ENCODE measurements at places on chromosomes 16 and 17.

DNA sequence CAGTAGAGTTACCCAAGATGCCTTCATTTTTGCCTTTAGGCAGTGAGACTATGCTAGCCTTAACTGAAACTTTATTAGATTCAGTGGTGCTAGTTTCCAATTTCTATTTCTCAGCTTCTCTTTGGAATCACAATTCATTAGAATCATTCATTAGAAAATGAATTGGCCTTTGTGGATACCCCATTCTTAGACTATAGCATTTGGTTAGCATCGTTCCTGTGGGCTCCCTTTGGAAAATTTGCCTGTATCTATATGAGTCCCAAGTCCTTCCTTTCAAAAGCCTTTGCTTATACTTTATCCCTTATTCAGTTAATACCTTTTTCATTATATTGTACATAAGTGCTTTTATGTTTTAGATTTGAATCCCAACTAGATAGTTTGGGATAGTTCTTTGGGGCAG lies 187.0 kb upstream of the TBX2 start:
- DNase-seq: no peak

- no peak for DNase-seq
These were observed 1.1 kb downstream of the NDEL1 start for GRCh38 chr17:8436844-8437171.

DNA sequence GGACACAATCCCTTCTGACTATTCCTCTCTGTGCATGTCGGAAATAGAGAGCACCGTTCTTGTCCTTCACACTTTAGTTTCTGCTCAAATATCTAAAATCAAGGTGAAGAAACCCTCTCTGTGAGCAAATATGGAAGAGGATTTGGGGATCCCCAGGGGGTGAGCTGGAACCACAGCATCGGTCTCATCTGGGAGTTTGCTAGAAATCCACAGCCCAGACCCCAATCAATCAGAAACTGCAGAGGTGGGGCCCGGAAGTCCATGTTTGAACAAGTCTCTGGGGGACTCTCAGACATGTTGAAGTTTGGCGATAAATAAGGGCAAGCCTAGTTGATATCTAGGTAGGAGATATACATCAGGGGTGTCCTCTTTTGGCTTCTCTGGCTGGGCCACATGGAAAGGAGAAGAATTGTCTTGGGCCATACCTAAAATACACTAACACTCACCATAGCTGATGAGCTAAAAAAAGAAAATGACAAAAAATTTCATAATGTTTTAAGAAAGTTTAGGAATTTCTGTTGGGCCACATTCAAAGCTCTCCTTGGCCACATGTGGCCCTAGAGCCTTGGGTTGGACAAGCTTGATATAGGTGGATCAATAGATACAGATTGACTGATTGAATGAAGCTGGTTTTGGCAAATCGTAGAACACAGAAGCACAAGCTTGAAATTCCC lies 168.0 kb upstream of the FOXF1 start:
- no peak for DNase-seq

DNA sequence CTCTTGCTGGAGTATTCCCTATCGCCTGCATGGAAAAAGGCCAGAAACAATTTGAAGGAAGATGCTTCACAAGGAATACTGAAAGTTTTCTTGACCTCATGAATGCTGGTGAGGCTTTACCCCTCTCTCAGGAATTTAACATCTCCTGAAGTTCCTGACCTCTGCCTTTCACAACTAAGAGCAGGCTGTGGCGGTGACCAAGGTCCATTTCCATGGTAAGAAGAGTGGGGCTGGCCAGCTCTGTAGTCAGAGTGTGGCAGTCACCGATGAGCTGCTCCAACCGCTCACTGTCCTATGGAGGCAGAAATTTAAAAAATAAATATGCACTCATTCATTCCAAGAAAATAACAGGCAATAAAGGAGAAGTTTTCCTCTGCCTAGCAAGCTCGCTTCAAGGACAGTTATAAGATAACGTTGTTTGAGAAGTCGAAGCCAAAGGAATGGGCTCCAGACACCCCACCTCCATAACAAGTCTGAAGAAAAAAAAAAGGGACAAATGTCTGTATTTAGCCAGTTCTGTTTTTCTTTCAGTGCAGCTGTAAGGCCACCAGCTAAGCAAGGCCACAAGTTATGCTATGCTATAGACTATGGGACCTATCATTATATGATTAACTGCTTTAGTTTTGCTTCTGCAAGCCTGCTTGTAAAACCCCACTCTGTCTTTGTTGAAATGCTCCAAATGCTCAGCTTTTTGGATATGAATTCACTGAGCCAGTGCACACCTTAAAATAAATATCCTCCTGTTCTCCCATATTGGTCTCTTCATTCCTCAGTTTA lies 6.0 kb upstream of the CCL4L2 start:
- no peak for DNase-seq

DNA sequence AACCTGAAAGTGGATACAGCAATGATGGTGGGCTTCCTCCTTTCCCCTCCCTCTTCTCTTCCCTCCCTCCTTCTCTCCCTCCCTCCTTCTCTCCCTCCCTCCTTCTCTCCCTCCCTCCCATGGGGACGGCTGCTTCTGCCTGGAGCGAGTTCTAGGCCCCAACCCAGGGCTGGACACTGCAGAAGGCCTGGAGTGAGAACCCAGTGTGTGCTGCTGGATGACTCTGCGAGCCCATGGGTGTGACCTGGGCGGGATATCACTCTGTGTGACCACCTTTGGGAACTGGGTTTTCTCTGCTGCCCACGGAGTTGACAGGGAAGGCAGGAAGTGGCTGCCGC lies 242.6 kb upstream of the GSE1 start:
- DNase-seq: no peak

DNA sequence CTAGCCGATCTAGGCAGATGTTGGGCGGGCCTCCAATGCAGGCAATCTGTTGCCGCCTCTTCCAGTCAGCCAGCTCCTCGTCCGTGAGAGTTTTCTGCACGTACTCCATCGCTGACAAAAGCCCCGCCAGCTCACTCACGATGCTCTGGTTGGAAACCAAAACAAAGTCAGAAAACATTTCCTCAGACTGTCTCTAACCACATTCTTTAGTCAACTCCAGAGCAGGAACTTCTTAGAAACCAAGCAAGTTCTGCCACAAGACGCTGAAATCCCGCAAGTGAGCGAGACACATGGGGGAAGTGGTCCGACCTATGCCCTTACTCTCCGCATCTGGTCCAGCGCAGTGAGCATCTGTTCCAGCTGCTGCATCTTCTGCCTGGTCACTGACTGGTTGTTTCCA lies 49.1 kb downstream of the STAT5A start:
- no peak for DNase-seq

- no peak for DNase-seq
These were observed 12.9 kb downstream of the VASN start for GRCh38 chr16:4384509-4384942.

DNA sequence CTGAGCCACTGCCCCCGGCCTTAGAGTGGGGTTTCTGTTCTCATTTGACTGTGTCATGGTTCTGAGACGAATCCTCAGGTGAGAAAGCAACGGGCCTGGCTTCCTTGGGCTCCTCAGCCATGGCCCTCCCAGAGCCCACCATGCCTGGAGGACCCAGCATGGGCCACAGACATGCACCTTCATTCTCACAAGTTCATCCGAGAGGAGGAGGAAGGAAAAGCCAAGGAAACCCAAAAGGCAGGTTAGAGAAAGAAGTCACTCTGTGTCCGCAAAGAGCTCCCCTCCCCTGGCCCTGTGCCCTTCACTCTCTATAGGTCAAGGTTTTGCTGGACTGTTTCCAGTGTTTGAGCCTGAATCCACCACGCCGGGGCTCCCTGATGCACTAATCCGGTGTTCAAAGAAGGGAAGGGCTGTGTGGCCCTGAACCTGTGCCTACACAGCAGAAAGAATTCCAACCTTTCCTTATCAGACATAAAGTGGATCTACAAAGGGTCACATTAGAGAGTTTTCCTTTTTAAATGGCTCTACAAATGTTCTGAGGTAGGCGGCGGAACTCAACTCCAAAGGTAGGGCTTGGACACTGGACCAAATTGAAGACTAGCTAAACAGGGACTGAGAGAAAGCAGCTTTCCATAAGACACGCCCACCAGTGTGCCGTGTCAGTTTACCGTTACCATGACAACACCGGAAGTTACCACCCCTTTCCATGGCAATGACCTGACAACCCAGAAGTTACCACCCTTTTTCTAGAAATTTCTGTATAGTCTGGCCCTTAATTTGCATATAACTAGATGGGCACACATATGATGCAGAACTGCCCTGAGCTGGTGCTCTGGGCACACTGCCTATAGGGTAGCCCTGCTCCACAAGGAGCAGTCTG lies 15.9 kb upstream of the PECAM1 start:
- DNase-seq: peak; percentile 47

GRCh38 chr16:50269061-50269705 lies 2.8 kb downstream of the ADCY7 start:
- no peak for DNase-seq

- no peak for DNase-seq
These were observed 381.8 kb upstream of the MAF start for GRCh38 chr16:79982361-79982760.

- peak; percentile 51 for DNase-seq
These were observed at the start of gene PIEZO1 for GRCh38 chr16:88785106-88785924. PIEZO1 (minus strand) TSS chr16:88785220; CDS start chr16:88784964, 256 bp downstream.

GRCh38 chr16:66520406-66521170 lies 29.3 kb downstream of the TK2 start:
- DNase-seq: no peak

- DNase-seq: no peak
These were observed 631 bp downstream of the SP6 start for GRCh38 chr17:47850373-47850691.

GRCh38 chr16:87437911-87438610 lies 45.9 kb downstream of the MAP1LC3B start:
- no peak for DNase-seq

GRCh38 chr16:89453501-89454321 lies 36.6 kb downstream of the ANKRD11 start:
- no peak for DNase-seq

DNA sequence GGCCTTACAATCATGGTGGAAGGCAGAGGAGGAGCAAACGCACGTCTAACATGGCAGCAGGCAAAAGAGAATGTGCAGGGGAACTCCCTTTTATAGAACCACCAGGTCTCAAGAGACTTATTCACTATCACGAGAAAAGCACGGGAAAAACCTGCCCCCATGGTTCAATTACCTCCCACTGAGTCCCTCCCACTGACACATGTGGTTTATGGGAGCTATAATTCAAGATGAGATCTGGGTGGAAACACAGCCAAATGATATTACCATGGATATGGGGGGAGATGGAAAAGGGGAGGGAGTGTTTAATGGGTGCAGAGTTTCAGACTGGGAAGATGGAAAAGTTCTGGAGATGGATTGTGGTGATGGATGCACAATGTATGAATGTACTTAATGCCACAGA lies 23.0 kb downstream of the TEKT5 start:
- DNase-seq: no peak

Measured in Caki2 (cell line).